Stimulated activated CD4-positive, alpha-beta T cell treated with anti-CD3 and anti-CD28 coated beads, Interleukin-4, amount 100 ng/mL, for 1 hour (primary cell): ENCODE measurements at places on chromosomes 1 and 21.
A peak's percentile ranks its signal among the peaks of the same experiment; 100 is the strongest.

- DNase-seq = no peak
These were observed 303.9 kb upstream of the DUSP10 start for GRCh38 chr1:222045786-222046185.

DNA sequence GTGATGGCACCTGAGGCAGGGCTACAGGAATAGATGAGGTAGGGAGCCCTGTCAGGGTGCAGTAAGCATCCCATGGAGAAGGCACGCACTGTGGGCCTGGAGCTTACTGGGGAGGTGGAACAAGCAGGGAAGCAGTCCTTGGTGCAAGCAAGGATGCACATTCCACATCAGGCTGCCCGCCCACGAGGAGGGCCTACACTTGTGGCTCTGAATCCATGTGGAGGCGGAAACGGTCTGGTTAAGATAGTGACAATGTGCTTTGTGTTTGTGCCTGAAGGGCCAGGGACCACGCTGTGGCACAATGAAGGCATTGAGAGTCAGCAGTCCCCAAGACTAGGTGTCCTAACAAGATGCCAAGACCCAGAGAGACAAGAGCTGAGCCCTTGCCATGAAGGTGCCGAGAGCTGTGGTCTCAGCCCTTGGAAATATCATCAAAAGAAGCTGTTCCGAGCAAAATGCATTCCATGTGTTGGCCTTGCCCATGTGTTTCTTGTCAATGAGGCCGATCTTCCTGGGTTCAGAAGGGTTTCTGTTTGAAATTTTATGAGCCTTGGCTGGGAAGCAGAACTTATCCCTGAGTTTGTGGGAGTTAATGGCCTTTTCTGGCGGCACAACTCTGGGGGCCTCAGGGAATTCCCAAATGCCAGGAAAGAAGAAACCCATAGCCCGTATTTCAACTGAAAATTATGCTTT lies 111.9 kb downstream of the NGF start:
- no peak for DNase-seq

GRCh38 chr1:161206411-161207140 lies 4.4 kb downstream of the NDUFS2 start:
- no peak for DNase-seq

- no peak for DNase-seq
These were observed 97.9 kb downstream of the PLPPR5 start for GRCh38 chr1:98906809-98907208.

- DNase-seq = no peak
These were observed 5.7 kb upstream of the CD48 start for GRCh38 chr1:160717306-160717705.

- DNase-seq = no peak
These were observed 31.8 kb downstream of the GADD45A start for GRCh38 chr1:67716800-67717199.

- no peak for DNase-seq
These were observed 20.3 kb upstream of the SLC26A9 start for GRCh38 chr1:205963352-205964155.

- no peak for DNase-seq
These were observed 10.1 kb downstream of the TADA1 start for GRCh38 chr1:166865926-166866325.

- no peak for DNase-seq
These were observed 6.0 kb upstream of the AGO1 start for GRCh38 chr1:35876988-35877387.

DNA sequence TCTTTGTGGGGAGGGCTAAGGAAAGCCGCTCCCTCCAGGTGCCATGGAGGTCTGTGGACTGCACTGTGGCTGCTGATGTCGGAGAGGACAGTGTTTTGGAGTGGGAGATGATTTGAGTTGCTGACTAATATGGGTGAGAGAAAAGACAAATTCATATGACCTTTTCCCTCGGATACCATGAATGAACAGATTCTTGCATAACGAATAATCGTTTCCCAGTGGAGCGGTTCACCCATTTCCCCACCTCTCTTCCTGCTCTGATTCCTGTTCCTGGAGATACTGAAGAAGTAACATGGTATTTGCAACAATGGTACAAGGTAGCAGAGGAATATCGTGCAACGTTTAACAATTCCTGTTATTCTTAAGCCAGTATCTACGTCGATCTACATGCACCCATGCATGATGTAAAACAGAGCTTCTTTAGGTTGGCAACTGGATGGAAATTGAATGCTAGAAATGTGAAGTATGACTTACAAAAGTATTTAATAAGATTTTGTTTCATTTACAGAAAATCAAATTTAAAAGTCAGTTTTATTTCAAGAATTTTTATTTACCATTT lies 227.1 kb downstream of the TOMM20 start:
- DNase-seq = no peak

- no peak for DNase-seq
These were observed 32.2 kb upstream of the GADD45A start for GRCh38 chr1:67652800-67653199.

GRCh38 chr1:163824006-163824405 lies 502.3 kb downstream of the NUF2 start:
- DNase-seq = no peak

- no peak for DNase-seq
These were observed 52.7 kb downstream of the LPAR3 start for GRCh38 chr1:84840346-84840745.

DNA sequence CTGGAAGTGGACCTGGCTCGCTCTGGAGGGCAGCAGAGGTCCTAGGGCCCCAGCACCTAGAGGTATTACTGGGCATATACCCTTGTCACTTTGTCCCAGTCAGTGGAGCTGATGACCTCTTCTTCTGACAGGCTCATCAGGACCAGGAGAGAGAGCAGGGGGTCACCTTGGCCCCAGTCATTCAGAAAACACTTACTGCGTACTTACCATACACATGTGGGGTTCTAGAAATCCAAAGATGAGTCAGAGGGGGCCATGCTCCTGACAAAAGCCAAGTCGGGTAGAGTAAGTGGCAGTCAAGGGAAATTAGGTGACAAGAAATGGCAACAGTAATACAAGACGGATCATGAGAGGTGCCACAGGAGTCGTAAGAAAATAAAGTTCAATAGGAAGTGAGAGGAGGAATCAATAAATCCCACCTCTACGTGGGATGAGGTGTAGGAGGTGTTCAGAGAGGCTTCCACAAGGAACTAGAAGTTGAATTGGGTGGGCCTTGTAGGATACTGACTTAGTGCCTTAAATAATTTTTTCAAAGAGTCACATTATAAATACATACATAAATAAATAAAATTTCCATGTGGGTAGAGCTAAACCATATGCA lies 6.8 kb downstream of the KCNC4 start:
- DNase-seq = no peak

DNA sequence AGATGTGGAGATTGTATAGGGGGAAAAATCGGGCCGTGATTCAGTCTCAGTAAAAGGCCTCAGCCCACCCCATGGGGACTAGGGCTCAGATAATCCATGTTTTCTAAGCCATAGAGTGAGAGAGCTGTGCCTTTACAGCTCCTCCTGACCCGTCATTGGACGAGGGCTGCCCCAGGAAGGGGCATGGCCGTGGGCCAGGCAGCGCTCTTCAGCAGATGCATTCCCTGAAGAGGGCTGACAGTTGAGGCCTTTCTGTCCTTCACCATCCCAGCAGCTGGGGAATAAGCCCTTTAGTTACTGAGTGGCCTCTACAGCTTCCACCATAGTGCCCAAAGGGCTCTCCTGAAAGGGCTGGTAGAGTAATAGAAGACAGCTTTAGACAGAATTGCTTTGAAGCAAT lies 57.2 kb downstream of the ST3GAL3 start:
- no peak for DNase-seq

DNA sequence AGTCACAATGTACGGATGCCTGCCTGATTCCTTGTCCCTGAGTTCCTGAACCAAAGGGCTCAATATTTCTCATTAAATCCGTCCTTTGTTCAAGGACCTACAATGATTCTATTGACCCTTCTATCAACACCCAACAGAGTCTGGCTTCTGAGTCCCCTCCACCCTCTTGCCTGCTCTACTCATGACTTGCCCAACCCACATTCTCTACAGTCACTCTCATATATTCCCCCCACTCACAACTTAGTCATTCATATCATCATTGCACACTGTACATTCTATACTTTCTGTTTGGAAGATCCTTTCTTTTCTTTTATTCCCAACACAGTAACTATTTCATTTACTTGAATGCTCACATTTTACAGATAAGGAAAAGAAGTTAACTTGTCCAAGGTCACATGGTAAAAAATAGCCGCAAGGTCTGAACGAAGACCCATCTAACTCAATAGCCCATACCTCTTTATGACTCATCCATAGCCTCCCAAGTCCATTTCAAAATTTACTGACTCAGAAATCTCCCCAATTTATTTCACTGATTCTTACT lies 3.6 kb downstream of the OTUD7B start:
- no peak for DNase-seq

- no peak for DNase-seq
These were observed 155.5 kb downstream of the PTGER3 start for GRCh38 chr1:70892140-70892539.

- peak; percentile 64 for DNase-seq
These were observed 10.6 kb upstream of the COL6A1 start for GRCh38 chr21:45970674-45971615.

DNA sequence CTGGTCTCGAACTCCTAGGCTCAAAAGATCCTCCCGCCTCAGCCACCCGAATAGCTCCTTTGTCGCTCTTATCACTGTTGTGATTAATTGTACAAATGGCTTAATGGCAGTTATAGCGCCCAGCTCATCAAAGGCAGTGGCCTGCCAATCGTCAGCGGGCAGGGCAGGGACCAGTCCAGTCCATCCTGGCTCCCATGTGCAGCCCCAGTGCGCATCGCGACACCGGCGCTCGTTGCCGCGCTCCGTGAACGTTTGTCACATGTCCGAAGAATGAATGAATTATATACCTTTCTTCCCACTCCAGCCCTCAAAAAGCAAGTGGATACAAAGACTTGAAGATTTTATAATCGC lies 18.4 kb downstream of the MTX1 start:
- peak; percentile 42 for DNase-seq

- DNase-seq = no peak
These were observed 2.2 kb upstream of the EPHA2 start for GRCh38 chr1:16158025-16158424.

GRCh38 chr1:33630686-33631085 lies 158.2 kb downstream of the ZSCAN20 start:
- no peak for DNase-seq

- DNase-seq = no peak
These were observed 23.4 kb downstream of the SLAMF6 start for GRCh38 chr1:160499631-160500030.

- no peak for DNase-seq
These were observed 65.9 kb downstream of the FMO4 start for GRCh38 chr1:171379846-171380245.

DNA sequence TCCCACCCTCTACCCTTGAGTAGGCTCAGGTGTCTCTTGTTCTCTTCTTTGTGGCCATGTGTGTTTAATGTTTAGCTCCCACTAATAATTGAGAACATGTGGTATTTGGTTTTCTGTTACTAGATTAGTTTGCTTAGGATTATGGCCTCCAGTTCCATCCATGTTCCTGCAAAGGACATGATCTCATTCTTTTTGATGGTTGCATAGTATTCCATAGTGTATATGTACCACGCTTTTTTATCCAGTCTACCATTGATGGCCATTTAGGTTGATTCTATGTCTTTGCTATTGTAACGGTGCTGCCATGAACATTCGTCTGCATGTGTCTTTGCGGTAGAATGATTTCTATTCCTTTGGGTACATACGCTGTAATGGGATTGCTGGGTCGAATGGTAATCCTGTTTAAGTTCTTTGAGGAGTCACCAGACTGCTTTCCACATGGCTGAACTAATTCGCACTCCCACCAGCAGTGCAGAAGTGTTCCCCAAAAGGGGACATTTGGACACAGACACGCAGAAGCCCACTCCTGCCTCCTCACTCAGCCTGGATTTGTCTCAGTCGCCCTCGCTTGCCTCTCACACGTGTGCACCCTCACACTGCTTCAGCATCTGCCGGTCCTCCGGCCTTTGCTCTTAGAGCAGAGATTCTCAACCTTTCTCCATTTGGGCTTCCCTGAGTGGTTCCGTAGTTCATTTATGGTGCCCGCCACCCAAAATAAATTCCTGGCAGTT lies 3.7 kb downstream of the MX2 start:
- DNase-seq = no peak

- no peak for DNase-seq
These were observed 68.7 kb upstream of the ROR1 start for GRCh38 chr1:63705078-63705477.

- DNase-seq = no peak
These were observed 14.0 kb downstream of the NES start for GRCh38 chr1:156663178-156663577.

DNA sequence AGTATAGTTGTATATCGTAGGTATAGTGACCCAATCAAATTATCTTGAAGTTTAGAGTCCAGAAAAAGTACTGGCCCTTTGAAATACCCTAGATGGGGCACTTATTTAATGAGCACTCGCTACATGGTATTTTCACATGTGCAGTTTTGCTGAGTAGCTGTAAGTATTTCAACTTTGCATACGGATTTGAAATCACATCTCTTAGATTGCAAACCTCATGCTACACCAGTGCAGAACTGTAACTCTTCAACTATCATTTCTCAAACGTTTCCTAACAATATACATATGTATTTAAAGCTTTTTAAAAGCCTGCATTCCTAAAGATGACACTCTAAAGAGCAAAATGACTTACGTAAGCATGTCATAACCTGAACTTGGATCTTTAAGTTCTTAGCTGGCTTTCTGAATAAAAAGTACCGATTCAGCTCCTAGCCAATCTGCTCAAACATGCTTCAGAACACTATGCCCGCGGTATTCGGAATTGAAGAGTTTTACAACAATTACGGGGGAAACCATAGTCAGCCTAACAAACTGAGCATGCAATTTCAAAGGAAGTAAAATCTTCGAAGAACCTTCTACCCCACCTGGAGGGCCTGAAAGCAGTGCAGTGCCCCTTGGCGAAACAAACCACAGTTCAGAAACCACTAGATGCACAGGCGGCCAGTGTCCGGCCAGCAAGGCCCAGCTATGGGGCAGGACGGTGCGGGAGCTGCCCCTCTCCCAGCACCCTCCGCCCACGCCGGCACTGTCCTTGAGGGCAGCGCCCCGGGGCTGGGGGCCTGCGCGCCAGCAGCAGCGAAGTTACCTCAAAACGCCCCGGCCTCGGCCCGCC lies 863 bp downstream of the FH start:
- DNase-seq = peak; percentile 34
